AG04450 (cell line): ENCODE measurements at places on chromosomes 2 and 18.
A peak's percentile ranks its signal among the peaks of the same experiment; 100 is the strongest.

DNA sequence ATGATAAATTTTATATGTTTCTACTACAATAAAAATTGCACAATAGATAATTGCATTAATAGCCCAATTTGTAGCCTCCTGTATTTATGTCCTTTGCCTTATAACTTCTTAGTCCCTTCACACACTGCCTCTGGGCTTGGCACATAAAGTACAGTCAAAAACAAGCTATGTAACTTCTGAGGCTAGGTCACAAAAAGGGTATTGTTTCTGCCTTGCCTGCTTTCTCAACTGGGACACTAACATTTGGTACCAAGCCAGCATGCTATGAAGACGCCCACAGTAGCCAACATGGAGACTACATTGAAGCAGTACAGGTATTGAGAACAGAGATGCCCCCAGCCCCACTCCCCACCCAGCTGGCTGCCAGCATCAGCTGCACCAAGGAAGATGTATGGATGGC lies 5.4 kb upstream of the SLC3A1 start:
- no peak for DNase-seq

GRCh38 chr2:28586867-28587266 lies 91.0 kb downstream of the PLB1 start:
- DNase-seq = no peak

- DNase-seq = no peak
Observed at GRCh38 chr2:119679846-119680245, 845 bp downstream of the TMEM177 start.

GRCh38 chr2:69563021-69563420 lies 80.5 kb downstream of the AAK1 start:
- no peak for DNase-seq

DNA sequence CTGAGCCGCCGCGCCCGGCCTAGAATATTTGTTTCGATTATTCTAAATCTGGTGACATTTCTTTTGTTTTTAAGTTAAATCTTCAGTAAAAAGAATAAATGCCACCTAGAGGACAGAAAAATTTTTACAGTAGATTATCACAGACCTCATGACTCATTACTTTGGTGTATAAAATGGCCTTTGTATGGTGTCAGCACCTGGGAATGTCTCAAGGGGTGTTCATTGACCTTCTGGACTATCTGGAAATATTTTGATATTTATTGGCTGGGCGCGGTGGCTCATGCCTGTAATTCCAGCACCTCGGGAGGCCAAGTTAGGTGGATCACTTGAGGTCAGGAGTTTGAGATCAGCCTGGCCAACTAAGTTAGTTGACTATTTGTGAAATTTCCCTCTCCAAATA lies 30.3 kb upstream of the SLC30A6 start:
- DNase-seq = peak; percentile 37

- no peak for DNase-seq
Observed at GRCh38 chr2:175804122-175804521, 197.9 kb downstream of the LNPK start.

DNA sequence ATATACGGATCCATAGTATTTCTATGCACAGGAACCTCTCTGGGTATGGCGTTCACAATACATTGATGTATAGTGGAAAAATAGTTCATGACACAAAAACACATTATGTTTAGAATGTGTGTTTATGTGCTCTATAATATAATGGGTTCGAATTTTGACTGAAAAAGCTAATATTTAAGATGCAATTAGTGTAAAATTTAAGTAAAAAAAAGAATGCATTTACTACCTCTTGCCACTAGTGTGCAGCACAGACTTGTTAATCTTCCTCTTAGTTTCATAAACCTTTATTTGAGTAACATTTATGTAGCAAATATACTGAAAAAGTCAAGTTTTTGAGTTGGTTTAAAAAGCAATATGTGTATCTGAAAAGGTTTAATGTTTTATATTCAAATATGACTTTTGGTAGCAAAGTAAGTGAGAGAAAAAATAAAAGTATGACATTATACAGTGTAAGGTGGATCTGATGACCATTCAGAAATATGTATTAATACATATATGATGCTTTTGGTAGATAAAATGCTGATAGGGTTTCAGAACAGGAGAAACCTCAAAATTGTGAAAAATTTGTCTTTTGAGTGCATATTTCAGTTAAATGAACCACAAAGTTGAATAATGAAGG lies 49.4 kb downstream of the CCDC102B start:
- peak; percentile 11 for DNase-seq

DNA sequence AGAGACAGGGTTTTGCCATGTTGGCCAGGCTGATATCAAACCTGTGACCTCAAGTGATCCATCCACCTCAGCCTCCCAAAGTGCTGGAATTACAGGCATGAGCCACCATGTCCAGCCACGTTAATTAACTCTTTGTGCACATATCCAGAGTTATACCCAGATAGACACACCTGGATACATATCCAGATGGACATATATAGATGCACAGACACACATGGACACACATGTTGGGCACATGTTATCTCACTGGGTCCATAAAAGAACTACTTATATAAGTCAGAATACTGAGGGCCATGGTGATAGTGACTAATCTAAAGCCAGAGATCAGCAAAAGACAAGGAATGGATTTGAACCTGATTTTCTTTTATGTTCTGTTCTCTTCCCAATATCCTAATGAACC lies 158.6 kb downstream of the IRS1 start:
- no peak for DNase-seq

DNA sequence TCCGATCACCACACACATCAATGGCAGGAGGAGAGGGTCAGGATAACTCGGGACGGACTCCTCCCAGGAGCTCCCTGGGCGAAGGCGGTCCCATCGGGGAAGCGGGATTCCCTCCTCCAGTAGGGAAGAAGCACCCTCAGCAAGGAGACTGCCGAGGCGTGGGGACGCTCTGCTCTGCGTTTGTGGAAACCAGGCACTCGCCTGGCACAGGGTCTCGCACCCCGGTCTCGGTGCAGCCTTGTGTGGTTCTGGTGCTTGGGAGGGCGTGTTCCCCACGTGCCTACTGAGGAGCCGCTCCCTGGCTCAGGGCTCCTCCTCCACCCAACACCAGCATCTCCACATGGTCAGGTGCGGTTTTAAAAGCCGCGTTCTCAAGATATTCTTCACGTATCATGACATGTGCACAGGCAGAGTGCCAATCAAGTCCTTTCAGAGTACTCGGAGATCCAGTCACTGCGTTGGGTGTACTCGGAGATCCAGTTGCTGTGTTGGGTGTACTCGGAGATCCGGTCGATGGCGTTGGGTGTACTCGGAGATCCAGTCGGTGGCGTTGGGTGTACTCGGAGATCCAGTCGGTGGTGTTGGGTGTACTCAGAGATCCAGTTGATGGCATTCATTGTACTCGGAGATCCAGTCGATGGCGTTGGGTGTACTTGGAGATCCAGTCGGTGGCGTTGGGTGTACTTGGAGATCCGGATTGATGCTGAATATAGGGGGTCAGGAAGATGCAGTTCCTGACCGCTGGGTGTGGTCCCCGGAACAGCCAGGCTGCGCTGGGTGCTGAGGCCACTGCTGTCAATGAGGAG lies 117.5 kb downstream of the RTP5 start:
- no peak for DNase-seq

DNA sequence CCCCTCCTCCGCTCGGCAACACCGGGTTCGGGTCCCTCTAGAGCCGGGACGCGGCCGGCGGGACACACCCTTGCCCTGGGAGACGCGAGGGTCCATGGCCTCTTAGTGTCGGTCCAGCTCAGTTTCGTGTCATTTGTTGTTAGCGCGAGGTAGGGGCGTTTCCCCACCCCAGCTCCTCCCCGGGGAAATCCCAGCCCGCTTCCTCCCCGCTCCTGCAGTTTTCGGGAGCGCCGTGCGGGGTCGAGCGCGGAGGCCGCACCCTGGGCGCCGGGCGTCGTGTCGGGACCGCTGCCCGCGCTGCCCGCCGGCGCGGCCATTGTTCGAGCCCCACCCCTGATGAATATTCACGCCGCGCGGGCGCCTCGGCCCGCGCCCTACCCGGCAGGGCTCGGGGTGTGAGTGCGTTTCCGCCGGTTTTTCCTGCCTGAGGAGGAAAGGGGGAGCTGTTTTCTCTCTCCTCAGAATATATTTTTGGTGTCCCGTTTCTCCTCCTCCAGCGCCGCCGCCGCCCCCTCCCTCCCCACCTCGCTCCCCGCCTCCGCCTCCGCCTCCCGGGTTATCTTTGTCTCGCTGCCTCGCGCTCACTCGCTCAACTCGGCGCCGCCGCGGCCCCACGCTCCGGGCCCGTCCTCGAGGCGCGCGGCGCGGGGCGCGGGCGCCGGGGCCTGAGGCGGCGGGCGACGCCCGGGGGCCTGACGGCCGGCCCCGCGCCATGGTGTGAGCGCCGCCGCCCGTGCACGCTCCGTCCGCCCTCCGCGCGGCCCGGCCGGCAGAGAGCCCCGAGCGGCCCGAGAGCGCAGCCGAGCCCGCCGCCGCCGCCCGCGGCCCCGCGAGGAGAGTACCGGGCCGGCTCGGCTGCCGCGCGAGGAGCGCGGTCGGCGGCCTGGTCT lies at the start of gene MAP4K4:
MAP4K4 (plus strand) TSS at position 584 of the 890 bp plus-strand sequence. CDS start 374 bp downstream, outside the sequence.
- DNase-seq = peak; percentile 49

GRCh38 chr2:36450466-36451196 lies 95.1 kb downstream of the CRIM1 start:
- DNase-seq = no peak

DNA sequence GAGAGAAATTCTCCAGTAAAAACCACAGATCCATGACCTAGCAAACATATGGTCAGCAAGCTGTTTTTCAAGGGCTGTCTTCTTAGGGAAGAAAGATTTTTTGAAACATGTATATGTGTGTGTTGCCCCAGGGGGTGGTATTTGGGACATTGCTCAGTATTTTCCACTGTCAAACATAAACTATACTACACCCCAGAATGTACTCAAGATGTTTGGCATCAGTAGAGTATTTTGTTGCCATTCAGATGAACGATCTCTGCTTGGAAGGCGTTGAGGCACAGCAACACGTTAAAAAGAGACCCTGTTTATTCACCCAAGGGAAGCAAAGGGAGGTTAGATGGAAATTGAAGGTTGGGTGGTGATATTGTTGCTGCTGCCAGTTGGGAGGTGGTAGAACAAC lies 30.0 kb downstream of the EEF1B2 start:
- no peak for DNase-seq

- no peak for DNase-seq
Observed at GRCh38 chr2:202037086-202037485, 3.4 kb downstream of the FZD7 start.

DNA sequence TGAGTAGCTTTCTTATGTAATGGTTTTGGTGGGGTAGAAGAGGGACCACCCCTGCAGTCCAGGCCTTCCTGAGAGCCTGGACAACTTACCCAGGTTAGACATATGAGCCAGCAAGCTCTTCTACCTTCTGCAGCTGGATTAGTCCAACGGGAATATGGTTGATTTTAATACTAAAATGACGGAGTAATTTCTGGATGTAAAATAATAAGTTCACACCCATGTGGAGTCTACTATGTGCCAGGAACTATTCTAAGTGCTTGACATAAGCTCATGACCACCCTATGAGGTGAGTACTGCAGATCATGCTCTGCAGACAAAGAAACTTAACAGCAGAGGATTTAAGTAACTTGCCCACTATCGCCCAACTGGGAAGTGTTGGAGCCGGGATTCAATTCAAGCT lies 45.5 kb downstream of the DPP4 start:
- no peak for DNase-seq

DNA sequence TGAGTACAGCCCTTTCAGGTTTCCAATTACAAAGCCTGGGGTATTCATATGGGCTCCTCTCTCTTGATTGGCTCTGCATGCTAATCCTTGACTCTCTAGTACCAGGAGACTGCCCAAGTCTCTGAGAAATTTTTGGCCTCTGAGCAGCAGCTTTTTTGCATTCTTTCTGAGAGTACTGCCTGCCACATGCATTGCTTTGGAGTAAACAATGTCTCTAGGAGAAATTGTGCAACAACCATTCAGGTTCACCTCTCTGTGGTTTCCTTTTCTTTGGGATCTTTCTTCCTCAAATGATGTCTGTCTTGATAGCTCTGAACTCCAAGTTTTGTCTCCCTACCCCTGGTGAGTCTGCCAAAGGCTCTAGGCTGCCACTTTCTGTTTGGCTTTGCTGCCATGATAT lies 115.8 kb upstream of the SETBP1 start:
- DNase-seq = no peak

DNA sequence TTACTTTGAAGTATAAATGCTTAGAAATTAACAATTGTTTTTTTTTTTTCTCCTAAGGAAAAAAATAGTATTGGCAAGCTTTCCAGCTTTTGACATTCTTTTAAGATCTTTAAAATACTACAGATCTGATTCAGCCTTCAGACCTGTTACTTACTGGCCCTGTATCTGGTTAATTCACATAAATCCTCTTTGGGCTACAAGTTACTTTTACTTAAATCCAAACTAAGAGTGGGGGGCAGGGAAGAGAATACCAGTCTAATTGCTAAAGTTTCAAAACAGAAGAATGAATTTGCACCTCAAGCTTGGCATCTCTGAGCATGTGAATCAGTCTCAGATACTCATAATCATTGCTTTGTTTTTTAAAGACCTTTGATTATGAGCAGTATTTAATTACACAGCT lies 386.3 kb downstream of the PARD3B start:
- DNase-seq = no peak

DNA sequence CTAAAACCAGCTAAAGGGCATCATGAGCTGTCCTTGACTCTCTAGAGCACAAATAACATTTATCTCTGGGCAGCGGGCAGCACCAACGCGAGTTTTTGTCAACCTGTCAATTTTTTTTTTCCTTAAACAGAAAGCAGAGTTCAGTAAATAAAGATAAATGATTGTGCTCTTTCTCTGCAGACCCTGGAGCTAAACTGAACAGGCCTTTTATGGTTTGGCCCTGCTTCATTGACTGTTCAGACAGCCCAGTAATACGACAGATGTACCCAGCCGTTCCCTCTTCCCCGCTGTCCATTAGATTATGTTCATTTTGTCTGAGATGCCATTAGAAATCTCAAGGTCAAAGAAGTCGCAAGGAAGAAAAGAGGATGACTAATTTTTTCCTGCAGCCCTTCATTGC lies 280.5 kb upstream of the PIK3C3 start:
- DNase-seq = no peak

- DNase-seq = no peak
Observed at GRCh38 chr2:149148194-149149006, 109.9 kb downstream of the LYPD6B start.

GRCh38 chr2:141741652-141742051 lies 389.2 kb downstream of the LRP1B start:
- no peak for DNase-seq

- DNase-seq = peak; percentile 41
Observed at GRCh38 chr18:56869189-56869777, 218.1 kb downstream of the WDR7 start.

DNA sequence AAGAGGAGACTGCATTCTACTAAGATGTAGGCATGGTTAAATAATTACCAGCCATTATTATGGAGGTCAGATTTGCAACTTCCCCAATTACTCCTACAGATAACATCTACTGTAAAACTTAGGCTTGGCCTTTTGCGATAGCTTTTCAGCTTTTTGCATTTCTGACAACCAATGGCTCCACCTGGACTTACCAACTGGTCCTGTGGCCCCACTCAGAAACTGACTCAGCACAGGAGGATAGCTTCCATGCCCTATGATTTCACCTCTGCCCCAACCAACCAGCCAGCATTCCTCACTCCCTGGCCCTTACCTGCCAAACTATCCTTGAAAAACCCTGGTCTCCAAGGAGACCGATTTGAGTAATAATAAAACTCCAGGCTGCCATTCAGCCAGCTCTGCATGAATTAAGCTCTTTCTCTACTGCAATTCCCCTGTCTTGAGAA lies 28.2 kb downstream of the TUBB6 start:
- no peak for DNase-seq
